CD4-positive, alpha-beta T cell treated with Interleukin-4 for 1 hour (primary cell): ENCODE measurements at places on chromosomes 5 and 9.

- DNase-seq = no peak
Observed at GRCh38 chr5:16464664-16465543, 696 bp downstream of the ZNF622 start.

DNA sequence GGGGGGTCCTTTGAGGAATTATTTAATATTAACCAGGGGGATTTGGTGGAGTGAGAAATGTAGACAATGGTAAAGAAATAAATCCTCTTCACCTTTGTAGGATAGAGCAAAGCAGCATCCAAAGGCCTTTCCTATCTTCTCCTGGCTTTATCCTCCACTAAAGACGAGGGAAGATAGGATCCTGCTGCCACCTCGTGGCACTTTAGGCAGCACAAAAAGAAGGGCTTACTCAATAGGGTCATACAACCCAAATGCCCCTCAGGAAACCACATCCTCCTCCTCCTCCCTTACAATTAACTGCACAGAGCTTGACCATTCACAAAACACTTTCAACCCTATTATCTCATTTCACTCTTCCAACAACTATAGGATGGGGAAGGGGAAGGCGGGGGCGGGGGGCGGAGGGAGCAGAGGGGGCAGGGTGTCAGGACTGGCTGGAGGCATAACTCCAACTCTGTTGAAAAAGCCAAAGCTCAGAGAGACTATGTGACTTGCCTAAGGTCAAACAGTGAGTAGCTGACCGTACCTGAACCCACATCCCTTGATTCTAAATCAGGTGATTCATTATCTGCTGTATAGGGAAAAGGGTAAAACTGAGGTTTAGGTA is 45.4 kb upstream of the MYOT start:
- DNase-seq = no peak

GRCh38 chr9:22424616-22425015 is 22.0 kb upstream of the DMRTA1 start:
- DNase-seq = no peak

- DNase-seq = no peak
Observed at GRCh38 chr9:71121275-71122021, at the start of gene TRPM3. TSS of gene TRPM3 (minus strand) at chr9:71121621. CDS start at chr9:71121354, 267 bp downstream.

DNA sequence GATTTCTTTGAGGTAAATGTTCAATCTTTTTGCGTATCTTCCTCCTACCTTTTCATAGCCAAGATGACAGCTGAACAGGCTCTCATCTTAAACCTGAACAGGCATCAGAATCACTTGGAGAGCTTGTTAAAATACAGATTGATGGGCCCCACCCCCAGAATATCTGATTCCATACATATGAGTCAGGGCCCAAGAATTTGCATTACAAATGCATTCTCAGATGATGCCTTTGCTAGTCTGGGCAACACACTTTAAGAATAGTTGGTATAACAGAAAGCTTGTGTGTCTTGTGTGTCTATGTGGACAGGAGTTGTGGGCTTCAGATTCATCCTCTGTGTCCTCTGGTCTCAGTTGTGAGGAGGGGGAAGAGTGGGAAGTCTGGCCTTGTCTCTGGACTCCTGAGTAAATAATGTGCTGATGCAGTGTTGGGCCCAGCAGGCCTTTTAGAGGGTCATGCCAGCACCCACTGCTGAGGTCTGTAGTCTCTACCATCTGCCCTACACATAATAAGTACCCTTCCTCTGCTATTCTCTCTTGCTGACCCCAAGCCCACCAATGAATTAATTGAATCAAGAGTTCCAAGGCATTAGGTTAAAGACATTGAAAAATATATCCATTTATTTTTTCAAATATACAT is 43.1 kb downstream of the PTCD2 start:
- no peak for DNase-seq

- no peak for DNase-seq
Observed at GRCh38 chr9:132794730-132795380, 83.2 kb downstream of the AK8 start.

DNA sequence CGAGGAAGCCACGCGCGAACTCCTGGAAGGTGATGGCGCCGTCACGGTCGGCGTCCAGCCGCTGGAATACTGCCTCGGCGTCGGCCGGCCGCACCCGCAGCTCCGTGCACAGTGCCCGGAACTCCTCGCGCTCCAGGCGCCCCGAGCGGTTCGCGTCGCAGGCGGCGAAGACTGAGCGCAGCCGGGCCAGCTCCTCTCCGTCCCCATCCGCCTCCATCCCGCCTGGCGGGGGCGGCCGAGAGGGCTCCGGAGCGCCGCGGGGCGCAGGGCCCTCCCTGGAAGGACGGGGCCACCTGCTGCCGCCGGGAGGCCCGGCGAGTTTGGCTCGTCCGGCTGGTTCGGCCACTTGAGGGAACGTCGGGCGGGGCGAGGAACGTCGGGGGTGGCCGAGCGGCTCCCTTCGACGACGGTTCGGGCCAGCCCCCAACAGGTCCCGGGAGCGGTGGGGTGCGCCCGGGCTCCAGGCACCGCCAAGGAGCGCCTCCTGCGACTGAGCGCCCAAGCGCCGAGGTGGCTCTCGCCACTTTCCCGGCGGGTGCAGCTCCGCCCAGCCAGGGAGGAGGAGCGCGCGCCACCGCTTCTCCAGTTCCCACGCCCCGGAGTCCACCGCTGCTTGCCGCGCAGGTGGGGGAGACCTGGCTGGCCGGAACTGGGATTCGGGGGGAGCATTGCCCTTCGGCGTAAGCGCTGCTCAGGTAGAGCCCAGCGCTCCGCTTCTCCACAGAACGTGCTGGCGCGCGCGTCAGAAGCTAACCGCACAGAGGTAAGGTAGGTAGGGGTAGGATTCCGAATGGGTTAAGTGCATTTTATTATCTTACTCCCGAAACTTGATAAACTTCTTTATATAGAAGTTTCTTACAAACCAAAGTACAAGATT is at the start of gene RASEF:
Gene RASEF, minus strand, starts transcription at position 492 of the 877 bp plus-strand sequence. Its CDS starts 275 bp downstream, at position 217.
- DNase-seq = no peak
